ENCODE measurements at places on chromosomes 5 and 9.

DNA sequence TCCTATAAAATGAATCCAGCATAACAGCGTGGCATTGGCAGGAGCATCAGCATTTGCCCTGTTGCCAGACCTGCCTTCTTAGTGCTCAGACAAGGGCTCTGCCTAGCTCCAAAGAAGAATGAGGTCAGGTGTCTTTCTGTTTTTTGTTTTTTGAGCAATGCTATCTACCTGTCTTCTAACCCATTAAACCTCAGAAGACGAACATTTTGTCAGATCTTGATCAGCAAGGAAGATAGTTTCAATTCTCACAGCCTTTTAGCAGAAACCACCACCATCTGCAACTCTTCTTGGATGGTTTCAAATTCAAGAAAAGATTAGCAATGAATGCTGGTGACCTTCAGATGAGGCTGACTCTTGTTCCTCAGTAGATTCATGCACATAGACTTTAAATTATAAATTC, 103.5 kb upstream of the IQGAP2 start:
- no peak for DNase-seq

DNA sequence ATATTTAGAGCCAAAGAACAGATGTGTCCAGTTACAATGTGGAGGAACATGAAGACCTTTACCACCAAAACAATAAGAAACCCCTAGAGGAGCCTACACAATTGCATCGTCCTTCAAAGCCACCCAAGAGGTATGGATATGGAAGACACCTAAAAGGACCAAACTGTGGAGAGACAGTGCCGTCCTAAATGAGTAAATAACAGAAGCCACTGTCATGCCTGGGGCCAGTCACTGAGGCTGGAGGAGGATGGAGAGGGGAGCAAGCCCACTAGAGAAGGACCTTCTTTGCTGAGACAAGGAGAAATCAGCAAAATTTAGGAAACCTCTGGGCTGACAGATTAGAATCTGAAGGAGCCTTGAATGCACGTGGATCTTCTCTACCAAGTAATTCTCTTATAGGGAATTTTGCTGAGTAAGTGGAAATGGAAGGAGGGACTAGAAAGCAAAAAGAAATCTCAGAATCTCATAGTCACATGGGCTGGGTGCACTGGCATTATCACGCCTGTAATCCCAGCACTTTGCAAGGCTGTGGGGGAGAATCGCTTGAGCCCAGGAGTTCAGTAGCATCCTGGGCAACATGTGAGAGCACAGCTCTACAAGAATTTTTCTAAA, 27.6 kb downstream of the PLEKHG4B start:
- DNase-seq = no peak

DNA sequence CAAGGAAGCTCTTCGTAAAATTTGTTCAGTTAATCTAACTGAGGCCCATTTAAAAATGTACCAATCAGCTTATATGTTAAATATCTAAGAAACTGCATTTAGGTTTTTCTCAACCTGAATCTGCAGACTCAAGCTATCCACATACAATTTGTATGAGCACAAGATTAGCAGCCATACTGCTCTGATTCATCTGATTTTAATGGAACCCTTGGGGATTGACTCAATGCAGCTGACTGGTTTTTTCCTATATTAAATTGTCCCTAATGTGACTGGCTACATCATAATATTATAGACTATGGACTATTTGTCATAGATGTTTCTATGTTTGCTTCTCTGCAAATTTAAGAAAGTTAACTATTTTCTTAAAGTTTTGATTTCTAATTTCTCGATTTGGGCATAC, 451.0 kb upstream of the TUSC1 start:
- DNase-seq = no peak

DNA sequence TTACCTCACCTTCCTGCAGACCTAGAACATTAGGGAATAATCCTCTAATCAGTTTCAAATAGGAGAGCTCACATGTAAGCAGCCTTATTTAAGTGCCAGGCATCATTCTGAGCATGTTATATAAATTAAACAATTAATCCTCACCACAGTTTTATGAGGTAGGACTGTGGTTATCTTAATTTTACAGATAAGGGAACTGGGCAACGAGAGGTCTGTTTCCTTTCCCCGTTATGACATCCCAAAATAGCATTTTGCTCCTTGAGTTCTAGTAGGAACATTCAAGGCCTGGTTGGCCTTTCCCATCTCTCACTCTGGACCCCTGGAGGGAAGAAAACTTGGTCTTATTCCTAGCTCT, 19.1 kb upstream of the IFNB1 start:
- DNase-seq = no peak

DNA sequence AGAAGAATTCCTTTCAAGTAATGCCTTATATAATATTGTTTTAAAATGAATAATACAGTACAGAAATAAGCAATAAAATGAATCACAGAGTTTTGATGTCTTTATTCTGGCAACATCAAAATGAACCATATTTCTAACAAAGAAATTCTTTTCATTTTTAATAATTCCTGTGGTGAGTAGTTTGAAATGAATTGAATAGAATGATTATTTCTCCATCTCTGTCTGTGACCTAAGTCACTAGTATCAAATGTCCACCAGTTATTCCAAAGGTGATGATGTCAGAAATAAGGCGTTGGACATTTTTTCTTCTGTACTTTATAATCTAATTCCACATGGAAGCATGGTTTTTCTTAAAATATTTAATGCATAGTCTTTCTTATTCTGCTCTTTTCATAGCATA, 106.2 kb downstream of the ADAMTSL1 start:
- no peak for DNase-seq

- DNase-seq = no peak
These were observed 38.4 kb downstream of the EGR1 start for GRCh38 chr5:138503487-138504270.

DNA sequence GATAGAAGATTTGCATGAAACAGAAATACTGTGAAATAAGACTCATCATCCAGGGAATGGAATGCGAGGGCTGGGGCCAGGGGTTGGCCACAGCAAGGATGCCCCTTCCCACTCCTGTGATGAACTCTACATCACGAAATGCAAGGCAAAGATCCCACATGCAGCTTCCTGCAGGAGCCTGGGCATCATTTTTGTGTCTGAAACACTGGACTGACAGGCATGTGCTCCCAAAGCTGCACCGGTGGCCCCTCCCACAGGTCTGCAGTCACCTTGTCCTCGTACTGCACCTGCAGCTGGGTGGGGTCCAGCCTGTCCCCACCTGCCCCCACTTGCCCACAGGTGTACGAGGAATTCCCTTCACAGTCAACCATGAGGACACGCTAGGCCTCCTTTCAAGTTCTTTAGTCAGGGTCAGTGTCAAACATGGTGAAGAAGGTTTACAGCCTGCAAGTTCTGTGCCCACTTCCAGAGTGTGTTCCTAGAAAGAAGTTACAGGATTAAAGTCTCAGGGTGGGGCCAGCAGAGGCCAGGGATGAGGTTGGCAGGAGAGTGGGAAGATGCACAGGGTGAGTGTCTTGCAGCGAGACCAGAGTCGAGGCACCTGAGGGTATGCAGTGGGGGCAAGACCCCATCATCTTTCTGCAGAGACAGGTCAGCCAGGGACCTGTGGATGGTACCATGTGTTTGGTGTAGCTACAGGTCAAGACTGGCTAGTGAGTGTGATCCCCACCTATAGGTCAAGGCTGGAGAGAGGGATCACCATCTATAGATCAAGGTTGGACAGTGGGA, 155.0 kb upstream of the IRX2 start:
- DNase-seq = no peak

- DNase-seq = no peak
These were observed 32.0 kb downstream of the ANGPTL2 start for GRCh38 chr9:127090341-127090985.

GRCh38 chr5:56501781-56502557, 268.8 kb upstream of the ANKRD55 start:
- no peak for DNase-seq

DNA sequence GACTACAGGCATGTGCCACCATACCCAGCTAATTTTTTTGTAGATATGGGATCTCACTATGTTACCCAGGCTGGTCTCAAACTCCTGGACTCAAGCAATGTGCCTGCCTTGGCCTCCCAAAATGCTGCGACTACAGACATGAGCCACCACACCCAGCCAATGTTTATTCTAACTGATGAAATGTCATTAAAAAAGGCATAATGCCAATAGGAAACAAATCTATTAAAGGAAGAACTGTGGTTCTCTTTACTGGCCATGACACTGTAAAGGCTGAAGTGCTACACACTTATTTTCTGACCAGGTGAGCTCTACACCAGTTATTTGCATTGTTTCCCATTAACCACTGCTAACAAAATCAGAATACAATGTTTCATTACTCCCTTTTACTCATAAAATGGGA, 106.0 kb downstream of the STRBP start:
- DNase-seq = no peak

DNA sequence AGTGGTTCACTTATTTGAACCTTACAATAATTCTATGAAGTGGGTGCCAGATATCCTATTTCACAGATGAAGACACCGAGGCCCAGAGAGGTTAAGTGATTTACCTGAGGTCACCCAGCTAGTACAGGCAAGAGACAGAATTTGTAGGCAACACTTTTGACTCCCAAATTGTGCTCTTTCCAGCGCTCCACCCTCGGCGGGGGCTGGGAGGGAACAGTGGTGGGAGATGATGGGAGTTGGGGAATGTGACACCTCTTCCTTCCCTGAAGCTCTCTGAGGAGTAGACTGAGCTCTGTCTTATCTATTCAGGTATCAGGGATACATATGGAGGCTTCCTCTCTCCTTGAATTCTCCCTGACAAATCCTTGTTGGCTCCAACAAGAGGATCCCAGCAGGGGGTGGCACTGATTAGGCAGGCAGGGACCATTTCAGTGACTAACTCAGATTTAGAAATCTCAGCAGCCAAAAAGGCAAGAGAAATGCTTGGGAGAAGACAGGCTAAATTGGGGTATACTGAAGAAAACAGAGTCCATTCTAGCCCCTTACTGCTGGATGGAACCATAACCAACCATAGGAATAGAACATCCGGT, 95.8 kb upstream of the PANK3 start:
- DNase-seq = no peak

- DNase-seq = no peak
These were observed 215.3 kb downstream of the FOXD4L6 start for GRCh38 chr9:40913096-40913719.

GRCh38 chr9:4558371-4558998, 68.2 kb downstream of the SLC1A1 start:
- no peak for DNase-seq

DNA sequence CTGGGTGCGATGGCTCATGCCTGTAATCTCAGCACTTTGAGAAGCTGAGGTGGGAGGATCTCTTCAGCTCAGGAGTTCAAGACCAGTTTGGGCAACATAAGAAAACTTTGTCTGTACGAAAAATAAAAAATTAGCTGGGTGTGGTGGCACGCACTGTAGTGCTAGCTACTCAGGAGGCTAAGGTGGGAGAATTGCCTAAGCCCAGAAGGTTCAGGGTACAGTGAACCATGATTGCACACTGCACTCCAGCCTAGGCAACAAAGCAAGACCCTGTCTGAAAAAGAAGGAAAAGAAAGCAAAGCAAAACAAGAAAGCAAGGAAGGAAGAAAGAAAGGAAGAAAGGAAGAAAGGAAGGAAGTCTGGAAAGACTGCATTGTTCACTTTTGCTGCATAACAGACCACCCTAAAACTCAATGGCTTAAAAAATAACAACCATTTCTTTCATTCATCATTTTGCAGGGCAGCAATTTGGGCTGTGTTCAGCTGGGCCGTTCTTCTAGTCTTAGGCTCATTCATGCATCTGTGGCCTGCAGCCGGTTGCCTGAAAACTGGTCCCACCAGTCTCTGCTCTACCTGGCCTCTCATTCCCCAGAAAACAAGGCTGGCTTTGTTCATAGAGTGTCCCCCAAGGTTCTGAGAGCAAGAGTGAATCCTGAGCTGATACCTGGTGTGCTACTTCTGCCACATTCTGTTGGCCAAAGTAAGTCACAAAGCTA, 82.4 kb upstream of the MIER3 start:
- DNase-seq = no peak

- DNase-seq = no peak
These were observed 11.8 kb downstream of the TMEM161B start for GRCh38 chr5:88256872-88257271.

GRCh38 chr5:60232036-60232795, 338.7 kb upstream of the PDE4D start:
- DNase-seq = no peak

- no peak for DNase-seq
These were observed 63.7 kb downstream of the LMX1B start for GRCh38 chr9:126677188-126678084.

DNA sequence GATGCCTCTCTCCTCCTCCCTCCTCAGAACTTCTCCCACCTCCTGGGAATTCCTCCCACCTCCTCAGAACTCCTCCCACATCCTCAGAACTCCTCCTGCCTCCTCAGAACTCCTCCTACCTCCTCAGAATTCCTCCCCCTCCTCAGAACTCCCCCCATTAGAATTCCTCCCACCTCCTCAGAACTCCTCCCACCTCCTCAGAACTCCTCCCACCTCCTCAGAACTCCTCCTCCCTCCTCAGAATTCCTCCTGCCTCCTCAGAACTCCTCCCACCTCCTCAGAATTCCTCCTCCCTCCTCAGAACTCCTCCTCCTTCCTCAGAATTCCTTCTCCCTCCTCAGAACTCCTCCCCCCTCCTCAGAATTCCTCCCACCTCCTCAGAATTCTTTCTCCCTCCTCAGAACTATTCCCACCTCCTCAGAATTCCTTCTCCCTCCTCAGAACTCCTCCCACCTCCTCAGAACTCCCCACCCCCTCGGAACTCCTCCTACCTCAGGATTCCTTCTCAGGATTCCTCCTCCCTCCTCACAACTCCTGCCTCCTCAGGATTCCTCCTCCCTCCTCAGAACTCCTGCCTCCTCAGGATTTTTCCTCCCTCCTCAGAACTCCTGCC, 23.9 kb downstream of the SLC46A2 start:
- DNase-seq = no peak

GRCh38 chr5:56493766-56494165, 260.6 kb upstream of the ANKRD55 start:
- DNase-seq = no peak

DNA sequence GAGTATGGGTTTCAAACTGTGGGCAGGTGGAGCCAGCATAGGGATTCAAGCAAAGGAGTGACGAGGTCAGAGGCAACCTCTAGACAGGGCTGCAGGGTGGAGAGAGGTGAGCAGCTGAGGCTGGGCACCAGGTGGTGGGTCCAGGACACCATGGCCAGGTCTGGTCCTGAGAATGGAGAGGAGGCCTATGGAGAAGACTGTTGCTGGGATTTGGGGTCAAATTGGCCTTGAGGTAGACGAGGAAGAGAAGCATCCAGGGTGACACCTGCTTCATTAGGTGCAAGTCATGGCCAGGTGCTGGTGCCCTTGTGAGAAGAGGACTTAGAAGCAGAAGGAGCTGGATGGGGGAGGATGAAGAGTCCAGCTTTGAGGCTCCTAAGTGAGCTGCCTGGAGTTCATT, 99.6 kb downstream of the NSG2 start:
- DNase-seq = no peak

DNA sequence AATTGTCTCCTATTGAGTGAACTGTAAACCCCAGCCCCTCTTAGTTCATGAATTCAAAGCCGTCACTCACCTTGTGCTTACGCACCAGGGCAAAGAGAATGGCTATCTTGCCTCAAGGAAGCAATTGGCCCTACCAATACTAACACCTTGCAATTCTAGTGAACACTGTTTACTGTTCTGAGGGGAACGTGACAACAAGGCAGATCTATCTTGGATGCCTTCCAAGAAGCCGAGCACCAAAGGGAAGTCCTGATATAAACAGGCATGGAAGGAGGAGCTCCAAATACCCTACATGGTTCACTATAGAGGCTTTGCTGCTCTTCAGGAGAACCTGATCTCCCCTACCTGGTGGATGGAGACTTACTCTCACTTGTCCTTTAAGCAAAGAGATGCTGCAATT, 1.7 kb upstream of the PLPPR1 start:
- no peak for DNase-seq
